Esophagus muscularis mucosa (tissue), 4 donors: ENCODE measurements at places on chromosomes 7 and 10. TPM values are rescaled to one million over a fixed set of nuclear protein-coding genes. Genes with fewer than 3 reads are reported as not detected.
A peak's percentile ranks its signal among the peaks of the same experiment; 100 is the strongest.

The FAS gene
- 27.5 TPM for total RNA-seq

The KCP gene
- total RNA-seq, result 0.29 TPM

The OR13A1 gene
- total RNA-seq, result not detected

The UNCX gene
- total RNA-seq, result not detected

The DGKI gene
- total RNA-seq, result 0.66 TPM

DNA sequence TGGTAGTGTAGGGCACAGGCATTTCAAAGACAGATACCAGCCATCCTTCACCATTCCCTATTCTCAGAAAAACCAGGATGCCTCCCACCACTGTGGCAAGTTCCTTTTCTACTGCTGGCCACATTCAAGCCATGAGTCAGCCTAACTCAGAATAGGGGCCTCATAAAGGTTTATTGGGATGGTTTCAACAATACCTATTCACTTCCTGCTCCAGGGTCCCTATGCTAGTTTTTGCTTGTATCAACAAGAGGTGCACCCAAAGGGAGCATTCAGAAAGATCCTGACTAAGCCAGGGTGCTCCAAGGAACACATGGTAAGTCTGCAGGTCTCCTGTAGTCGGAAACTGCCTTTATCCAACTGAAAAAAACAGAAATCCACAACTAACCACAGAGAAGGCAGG is 76.9 kb upstream of the EGR2 start:
- no peak for DNase-seq

DNA sequence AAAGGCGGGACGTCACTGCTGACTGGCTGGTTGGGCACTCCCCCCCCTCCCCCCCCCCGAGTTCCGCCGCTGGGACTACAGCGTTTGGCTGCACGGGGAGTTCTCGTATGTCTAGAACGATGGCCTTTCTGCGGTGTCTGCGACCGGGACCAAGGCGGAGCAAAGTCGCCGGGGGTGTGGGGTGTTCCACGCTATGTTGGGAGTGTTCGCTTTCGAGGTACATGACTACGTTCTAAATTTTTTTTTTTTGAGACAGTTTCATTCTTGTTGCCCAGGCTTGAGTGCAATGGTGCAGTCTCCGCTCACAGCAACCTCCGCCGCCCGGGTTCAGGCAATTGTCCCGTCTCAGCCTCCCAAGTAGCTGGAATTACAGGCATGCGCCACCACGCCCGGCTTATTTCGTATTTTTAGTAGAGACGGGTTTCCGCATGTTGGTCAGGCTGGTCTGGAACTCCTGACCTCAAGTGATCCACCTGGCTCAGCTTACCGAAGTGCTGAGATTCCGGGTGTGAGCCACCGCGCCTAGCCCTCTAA is 573 bp upstream of the IDI1 start:
- DNase-seq, result no peak

DNA sequence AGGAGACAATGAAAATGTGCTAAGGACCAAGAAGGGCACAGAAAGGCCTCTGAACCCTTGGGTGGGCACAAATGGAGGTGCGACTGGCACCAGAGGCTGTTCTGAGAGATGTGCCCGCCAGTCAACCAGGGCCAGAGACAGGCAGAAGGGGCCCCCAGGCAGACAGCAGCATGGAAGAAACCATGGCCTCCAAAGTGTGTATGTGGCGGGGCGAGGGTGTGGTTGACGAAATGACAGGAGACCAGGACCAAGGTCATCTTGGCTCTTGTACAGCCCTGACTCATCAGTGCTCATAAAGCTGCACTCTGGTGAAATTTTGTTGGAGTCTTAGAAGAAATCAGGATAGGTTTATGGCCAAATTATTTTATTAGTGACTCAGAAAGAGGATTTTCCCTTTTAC is 4.0 kb upstream of the MRPS24 start:
- DNase-seq, result no peak

- no peak for DNase-seq
Observed at GRCh38 chr7:36683695-36684357, 40.5 kb downstream of the AOAH start.

DNA sequence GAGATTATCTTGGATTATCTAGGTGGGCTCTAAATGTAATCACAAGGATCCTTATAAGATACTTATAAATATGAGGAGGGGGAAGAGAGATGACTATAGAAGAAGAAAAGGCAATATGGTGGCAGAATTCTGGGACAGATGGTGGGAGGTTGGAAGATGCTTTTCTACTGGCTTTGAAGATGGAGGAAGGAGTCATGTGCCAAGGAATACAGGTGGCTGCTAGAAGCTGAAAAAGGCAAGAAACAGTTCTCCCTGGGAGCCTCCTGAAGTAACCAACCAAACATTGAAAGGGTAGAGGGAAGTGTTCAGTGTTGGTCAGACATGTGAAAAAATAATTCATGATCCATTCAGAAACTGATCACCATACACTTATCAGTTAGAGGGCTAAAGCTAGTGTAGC is 213.3 kb downstream of the WDR11 start:
- peak; percentile 84 for DNase-seq

DNA sequence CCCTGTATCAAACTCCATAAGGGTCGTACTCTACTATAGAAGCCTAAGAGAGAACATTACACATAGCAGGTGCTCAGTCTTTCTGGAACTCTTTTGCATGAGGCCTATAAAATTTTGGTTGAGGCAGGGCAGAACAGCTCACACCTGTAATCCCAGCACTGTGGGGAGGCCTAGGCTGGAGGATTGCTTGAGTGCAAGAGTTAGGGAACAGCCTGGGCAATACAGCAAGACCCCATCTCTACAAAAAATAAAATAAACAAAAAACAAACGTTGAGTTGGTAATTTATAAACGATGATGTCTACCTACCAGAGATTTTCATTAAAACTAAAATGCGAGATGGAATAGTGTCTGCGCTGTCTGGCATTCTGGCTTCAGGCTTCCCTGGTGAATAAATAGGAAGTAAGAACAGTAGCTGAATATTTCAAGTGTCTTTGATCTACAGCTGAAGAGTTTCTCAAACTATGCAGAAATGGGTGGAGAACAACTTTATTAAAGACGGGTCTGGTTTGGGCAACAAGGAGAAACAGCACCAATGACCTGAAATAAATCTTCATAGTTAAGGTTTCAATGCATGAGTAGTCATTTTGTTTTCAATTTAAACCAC is 774 bp downstream of the PON2 start:
- DNase-seq, result no peak

- DNase-seq, result no peak
Observed at GRCh38 chr10:19788075-19788686, 28.1 kb upstream of the PLXDC2 start.

DNA sequence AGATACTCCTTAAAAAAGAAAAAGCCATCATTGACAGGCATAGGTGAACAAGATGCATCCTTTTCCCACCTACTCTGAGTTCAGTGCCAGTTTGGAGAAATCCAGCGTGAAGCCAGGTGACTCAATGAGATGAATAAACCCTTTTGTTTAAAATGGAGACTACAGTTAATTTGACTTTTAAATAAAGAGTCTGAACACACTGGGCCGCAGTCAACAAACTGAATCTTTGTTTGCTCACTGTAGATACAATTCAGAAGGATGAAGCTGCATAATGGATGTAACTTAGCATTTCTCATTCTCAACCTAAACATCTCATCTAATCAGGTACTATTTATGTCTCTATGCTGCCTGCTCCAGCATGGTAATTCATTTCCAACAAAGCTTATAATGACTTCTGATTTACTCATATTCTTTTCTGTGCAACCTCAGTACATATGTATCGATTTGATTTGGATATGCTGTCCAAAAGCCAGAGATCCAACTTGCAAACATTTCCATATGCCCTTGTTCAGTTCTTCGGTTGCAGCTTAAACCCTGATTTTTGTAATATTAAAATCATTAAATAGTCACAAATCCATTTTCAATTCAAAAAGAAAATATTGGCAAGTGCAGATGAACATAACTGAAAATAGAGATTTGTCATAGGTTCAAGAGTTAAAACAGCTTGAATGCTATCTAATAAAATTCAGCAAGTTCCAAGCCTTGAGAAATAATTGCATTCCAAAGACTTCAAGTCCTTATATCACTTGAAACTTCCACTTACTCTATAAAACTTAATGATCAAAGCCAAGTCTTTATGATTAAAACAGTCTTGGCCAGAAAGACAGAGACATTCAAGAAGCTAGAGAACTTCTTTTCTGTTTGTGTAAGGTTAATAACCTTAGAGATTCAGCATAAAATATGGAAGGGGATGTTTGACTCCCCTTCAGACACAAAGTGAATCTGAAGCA is 67.8 kb downstream of the CPVL start:
- DNase-seq, result no peak

- DNase-seq, result no peak
Observed at GRCh38 chr7:80057488-80057887, 77.1 kb upstream of the GNAI1 start.

DNA sequence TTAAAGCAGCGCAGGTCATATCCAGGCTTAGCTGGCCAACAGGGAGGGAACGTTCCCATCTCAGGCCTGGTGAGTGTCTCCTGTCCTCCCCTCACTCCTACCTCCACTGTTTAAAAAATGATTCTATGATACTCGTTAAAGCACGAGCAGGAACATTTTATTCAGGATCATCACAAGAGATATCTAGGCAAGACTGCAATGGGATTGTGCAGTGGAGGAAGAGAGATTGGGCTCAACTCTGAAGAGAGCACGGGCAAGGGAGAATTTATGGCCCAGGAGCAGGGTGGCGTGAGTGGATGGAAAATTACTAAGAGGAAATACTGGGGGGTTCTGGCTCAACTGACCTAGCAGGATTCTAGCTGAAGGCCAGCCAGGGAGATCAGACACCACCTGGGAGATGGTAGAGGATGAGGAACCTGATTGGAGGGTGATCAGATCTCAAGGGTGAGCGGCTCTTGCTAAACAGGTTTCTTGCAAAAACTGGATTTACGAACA is 9.0 kb upstream of the HSPB1 start:
- DNase-seq, result no peak

DNA sequence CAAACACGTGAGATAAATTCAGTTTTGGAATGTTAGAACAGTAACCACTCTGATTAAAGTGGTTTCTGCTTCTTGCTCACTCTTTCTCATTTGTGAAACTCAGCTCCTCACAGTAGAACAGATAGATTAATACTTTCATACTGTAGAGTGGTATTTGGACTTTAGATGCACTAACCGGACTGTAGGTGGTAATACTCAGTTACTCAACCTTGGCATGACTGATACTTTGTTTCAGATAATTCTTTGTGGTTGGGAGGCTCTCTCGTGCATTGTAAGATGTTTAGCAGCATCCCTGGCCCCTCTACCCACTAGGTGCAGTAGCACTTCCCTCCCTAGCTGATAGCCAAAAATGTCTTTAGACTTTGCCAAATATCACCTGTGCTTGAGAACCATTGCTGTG is 37.6 kb downstream of the MCU start:
- no peak for DNase-seq

- no peak for DNase-seq
Observed at GRCh38 chr7:158193446-158193845, 394.2 kb downstream of the PTPRN2 start.
